ENCODE measurements at places on chromosomes 5 and 9.

- no peak for DNase-seq
Observed at GRCh38 chr9:27365707-27366376, 68.9 kb upstream of the EQTN start.

DNA sequence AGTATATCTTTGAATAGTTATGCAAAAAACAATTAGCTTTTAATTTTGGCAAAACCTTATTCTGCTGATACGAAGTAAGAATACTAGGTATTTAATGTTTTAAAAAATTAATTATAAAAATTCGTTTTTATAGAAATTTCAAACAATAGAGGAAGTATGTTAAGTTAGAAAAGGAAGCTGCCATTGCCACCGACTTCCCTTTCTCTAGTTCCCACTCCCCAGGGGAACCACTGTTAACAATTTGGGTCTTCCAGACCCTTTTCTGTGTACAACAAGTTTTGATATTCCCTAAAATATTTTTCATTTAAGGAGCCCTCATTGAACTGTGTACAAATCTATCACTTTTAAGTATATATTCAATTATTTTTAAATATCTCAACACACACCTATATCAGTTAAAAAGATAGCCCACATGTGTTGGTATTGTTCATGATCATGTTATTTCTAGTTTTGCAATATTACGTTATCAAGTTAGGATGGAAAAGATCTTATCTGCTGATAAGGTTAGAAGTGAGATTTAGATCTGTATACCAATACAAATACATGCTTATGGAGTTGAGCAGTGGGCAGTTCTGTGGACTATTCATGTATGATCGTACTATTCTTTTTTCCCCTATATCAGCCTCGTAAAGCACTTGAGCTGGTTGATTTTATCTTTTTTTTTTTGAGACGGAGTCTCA lies 25.9 kb downstream of the NDFIP1 start:
- no peak for DNase-seq

DNA sequence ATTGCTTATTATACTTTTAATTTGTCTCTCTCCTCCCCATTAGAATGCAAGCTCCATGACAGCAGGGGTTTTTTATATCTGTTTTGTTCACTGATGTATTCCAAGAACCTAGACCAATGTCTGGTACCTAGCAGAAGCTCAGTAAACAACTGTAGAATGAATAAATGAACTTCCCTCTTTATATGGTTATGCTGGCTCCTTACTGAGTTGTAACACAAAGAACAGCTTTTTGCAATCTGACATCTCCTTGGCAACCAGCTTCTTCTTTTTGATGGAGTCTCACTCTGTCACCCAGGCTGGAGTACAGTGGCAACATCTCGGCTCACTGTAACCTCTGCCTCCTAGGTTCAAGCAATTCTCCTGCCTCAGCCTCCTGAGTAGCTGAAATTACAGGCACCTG lies 13.6 kb downstream of the TRMO start:
- DNase-seq = no peak

DNA sequence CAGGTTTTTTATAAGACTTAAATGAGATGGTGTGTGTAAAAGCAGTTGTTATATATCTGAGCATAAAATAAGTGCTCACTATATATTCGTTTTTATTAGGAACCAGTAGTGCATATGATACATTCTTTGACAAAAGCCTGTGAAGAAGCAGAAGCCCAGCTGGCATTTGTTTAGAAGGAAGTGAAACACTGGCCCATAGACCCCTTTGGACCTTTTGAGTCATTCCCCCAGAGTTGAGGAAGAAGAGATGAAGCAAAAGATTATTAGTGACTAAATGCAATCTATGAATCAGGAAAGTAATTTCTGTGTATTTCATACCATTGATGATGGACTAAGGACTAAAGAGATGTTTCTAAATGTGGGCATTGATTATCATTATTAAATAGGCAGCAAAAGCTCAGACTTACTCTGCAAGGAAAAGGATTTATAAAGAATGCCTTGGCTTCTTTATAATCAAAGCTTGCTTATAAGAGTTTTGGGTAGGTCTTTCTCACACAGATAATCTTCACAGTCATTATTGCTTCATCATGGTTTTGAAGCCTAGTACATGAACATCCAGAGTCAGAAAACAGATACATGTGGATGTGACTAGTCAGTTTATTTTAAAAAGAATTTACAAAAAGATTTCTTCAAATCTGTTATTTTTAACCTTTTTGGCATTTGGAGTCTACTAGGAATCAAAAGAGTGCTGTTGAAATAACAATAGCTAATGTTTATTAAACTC lies 16.9 kb upstream of the FER start:
- no peak for DNase-seq

DNA sequence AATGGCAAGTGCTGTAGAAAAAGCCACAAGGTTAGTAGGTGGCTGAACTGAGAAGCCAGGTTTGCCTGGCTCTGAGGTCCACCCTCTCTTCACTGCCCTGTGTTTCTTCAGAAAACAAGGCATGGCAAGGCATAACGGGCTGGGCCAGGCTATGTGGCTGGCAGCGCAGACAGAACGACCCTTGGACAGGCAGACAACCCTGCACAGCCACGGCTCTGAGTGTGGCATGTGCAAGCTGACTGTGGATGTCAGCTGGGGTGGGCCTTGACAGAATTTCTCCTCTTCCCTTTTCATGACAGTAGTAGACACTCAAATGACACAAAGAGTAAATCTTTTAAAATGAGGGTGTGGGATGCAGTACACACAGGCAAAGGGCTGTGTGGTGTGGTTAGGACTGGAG lies 81.7 kb downstream of the MACROH2A1 start:
- DNase-seq = no peak

GRCh38 chr9:19969721-19970120 lies 180.9 kb upstream of the SLC24A2 start:
- DNase-seq = no peak

Measured in stimulated activated CD8-positive, alpha-beta memory T cell treated with anti-CD3 and anti-CD28 coated beads, Interleukin-15, amount 100 ng/mL, for 24 hours (primary cell).